ENCODE measurements at places on chromosomes 13 and 19.

GRCh38 chr19:12983091-12983490 is 12.2 kb upstream of the NFIX start:
- DNase-seq: no peak

DNA sequence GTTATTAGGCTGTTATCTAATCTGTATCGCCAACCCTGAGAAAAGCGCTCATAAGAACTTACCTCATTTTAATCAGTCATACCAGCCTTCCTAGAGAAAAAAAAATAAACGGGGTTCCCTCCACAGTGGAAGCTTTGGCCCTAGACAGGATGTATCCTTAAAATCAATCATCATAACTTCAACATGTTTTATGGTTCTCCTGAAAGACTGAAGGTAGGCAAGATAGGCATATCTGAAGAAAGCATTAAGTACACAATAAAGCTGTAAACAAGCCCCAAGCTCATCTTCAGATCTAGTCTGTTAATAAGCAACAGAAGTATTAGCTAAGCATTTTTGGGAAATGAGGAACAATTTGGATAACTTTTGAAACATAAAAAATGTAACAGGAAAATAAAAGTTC is 18.7 kb upstream of the SERP2 start:
- DNase-seq: no peak

- DNase-seq: no peak
These were observed 587.4 kb downstream of the LMO7 start for GRCh38 chr13:76223565-76223964.

DNA sequence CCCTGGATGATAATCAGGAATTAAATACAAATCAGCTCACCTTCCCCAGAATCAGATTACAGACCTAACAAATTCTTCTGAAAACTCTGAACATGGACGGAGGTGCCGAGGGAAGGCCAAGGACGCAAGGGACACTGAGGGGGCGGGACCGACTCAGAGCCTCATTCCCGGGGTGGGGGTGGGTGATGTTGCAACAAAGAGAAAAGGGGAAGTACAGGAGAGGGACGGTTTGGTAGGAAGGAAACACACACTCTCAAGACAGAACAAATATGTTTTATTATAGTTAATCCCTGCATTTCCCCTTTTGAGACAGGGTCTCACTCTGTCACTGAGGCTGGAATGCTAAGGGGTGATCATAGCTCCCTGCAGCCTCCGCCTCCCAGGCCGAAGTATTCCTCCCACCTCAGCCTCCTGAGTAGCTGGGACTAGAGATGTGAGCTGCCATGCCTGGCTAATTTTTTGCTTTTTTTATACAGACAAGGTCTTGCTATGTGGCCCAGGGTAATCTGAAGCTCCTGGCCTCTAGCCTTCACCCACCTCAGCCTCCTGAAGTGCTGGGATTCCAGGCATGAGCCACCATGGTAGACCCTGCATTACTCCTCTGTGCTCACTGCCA is 786 bp upstream of the LILRA2 start:
- no peak for DNase-seq

DNA sequence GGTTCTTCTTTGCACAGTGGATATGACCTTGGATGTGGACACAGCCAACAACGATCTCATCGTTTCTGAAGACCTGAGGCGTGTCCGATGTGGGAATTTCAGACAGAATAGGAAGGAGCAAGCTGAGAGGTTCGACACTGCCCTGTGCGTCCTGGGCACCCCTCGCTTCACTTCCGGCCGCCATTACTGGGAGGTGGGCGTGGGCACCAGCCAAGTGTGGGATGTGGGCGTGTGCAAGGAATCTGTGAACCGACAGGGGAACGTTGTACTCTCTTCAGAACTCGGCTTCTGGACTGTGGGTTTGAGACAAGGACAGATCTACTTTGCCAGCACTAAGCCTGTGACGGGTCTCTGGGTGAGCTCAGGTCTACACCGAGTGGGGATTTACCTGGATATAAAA is 9.4 kb downstream of the RFPL4AL1 start:
- DNase-seq: no peak

DNA sequence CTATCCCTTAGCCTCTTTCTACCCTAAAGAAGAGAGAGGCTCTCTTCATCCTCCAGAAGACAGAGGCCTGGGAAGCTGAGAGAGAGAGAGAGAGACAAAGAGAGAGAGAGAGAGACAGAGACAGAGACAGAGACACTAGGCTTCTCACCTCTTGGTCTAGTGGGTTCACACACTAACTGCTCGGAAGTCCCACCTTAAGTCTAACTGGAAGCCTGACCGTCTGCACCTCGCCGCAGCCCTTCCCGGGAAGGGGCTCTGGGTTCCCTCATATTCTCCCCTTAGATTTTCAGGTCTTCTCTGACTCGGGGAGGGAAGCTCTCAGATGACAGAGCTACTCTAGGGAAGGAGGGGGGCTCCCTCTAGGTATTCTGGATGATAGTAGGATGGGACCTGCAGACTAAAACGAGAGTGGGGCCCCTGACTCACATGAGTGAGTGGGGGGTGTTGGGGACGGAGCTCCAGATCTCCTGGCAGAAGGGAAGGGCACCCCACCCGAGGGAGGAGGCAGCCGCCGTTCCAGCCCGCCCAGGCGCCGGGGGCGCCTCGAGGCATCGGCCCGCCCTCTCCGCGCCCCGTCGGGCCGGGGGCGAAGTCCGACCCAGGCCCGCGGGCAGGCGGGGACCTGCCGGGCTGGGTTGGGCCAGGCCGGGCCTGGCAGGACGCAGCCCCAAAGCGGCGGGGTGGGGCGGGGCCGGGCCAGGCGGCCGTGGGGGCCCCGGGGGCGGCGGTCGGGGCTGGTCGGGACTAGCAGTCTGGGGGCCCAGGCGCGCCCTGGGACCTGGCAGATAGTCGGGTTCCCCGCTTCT is 2.0 kb upstream of the JUNB start:
- DNase-seq: no peak

GRCh38 chr13:28922341-28922740 is 102.2 kb downstream of the MTUS2 start:
- DNase-seq: no peak

GRCh38 chr19:38850436-38850975 is 720 bp upstream of the HNRNPL start:
- peak; percentile 100 for DNase-seq

Measured in epithelial cell of proximal tubule (primary cell).